A549 (cell line): ENCODE measurements at places on chromosomes 5 and 9. TPM values are rescaled to one million over a fixed set of nuclear protein-coding genes. Genes with fewer than 3 reads are reported as not detected.

DNA sequence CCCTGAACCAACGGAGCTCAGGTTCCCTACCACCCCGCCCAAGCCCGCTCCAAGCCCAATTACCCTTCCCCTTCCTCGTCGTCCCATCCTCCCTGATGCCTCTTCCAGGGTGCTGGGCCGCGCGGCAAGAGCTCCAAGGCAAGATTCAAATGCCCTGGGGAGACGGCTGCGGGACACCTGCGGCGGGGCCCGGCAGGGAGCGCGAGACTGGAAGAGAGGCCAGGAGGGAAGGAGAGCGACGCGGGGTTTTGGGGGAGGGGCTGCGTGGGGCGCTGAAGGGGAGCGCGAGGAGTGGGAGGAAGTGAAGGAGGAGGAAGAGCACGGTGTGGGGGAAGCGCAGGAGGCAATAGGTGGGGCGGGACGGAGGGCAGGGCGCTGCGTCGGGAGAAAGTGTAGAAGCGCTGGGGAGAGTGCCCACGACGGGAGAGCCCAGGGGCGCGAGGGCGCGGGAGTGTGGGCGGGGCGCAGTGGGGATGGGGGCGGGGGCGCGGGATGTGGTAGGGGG lies 975 bp upstream of the NXNL2 start:
- DNase-seq = peak; percentile 78

The PCDHGA6 gene
- polyA plus RNA-seq = 0.22 to 0.37 TPM (median 0.23 TPM) in 3 replicates

DNA sequence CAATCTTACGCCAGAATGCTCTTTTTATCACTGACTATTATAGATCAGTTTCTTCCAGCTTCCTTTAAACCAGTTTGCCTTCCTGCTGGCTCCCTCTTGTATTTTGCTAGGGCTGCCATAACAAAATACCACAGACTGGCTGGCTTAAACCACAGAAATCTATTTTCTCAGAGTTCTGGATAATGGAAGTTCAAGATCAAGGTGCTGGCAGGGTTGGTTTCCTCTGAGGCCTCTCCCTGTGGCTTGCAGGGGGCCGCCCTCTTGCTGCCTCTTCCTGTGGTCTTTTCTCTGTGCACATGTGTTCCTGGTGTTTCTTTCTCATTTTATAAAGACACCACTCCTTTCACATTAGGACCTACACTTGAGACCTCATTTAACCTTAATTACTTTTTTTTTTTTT lies 6.8 kb upstream of the FXN start:
- DNase-seq = no peak

DNA sequence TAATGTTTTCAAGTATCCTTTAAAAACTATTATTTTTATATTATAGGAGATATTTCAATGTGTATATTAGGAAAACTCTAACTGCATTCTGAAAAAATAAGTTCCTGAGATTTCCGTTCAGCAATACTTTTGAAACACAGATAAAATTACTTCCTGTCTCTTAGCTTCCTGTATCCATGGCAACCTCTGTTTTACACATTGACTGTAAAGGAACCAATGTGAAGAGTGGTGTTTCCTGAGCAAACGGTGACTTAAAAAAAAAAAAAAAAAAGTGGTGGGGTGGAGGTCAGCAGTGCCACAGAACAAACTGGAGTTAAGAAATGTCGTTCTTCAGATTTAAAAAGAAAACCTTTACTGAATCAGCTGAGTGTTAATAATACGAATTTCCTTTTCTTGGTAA lies at the start of gene LRRC70:
Gene LRRC70, plus strand, starts transcription at position 280 of the 400 bp plus-strand sequence. CDS start 620 bp downstream, outside the sequence.
- DNase-seq = no peak

The HSD17B4 gene
- 105 to 135 TPM (median 134 TPM) in 3 replicates for polyA plus RNA-seq

DNA sequence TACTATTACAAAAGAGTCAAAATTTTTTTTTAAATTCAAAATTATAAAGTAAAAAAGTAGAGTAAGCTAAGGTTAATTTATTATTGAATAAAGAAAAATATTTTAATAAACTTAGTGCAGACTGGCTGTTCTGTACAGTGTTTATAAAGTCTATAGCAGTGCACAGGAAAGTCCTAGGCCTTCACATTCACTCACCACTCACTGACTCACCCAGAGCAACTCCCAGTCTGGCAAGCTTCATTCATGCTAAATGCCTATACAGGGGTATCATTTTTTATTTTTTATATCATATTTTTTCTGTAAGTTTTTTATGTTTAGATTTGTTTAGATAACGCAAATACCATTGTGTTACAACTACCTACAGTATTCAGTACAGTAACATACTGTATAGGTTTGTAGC lies 700.7 kb upstream of the GRAMD2B start:
- DNase-seq = no peak

- no peak for DNase-seq
Observed at GRCh38 chr9:133470427-133470924, 8.4 kb downstream of the SLC2A6 start.

DNA sequence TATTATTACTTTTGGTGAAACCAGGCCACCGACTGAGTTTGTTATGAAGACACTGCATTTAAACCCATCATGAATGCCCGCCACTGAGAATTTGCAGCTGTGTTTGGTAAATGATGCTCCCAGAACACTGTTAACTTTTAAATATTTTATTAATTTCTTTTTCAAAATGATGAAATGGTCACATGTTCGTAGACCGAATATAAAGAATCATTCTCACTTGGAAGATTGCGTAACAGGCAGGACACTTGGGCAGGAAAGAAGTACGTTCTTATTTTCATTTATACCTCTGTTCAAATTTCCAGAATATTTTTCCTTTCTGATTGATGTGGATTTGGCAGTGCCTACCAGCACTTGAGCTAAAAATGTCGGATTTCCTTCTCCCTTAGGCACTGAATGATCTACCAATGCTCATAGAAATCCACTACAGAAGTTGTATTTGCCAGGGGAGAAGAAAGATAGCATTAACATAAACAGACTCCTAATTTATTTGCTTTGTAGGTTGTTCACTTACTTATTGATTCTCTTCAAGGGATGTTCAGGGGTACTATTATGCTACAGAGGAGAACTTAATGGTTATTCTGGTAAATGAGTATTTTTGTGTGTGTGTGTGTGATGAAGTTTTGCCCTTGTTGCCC lies 13.8 kb downstream of the CYFIP2 start:
- no peak for DNase-seq

- no peak for DNase-seq
Observed at GRCh38 chr9:23721466-23721865, 104.6 kb downstream of the ELAVL2 start.

The PSAT1 gene
- 196 to 239 TPM (median 200 TPM) in 3 replicates for polyA plus RNA-seq

The CDO1 gene
- not detected in 3 replicates for polyA plus RNA-seq

DNA sequence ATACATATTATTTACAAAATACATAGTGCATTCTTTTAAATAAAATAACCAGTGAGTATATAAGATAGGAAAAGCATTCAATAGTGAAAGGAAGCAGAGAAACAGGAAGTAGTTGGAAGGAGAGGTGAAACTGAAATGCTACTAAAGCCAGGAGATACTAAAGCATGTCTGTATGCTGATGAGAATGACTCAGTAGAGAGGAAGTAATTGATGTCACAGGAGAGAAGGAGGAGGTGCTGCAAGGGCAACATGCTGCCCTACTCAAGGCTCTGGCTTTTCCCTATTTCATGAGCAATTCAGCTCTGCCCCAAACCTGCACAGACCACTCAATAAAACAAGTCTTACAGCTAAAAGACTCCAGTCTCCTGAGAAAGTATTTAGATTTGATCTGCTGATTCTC lies 108.5 kb upstream of the TXNDC8 start:
- no peak for DNase-seq

The GABRA6 gene
- not detected in 3 replicates for polyA plus RNA-seq

The SPATA31C1 gene
- not detected in 3 replicates for polyA plus RNA-seq

DNA sequence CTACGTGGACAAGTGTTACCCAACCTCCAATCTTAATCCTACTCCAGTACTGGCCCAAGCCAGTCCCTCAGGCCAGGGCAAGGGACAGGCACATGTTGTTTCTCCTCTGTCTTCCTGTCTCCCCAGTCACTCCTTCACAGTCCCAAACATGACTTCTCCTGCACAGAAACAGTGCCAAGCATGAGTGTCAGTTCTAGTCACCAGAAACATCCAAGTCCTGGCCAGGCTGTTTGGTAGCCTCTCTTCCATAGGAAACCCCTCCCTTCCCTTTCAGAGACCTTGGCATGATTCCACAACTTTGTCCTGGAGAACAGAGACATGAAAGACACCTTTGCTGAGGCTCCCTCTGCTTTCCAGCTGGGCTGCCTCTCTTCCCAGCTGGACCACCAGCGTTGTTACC lies 56.2 kb upstream of the SLC2A8 start:
- DNase-seq = no peak

GRCh38 chr5:108747111-108747773 lies 455 bp upstream of the FER start:
- DNase-seq = no peak

DNA sequence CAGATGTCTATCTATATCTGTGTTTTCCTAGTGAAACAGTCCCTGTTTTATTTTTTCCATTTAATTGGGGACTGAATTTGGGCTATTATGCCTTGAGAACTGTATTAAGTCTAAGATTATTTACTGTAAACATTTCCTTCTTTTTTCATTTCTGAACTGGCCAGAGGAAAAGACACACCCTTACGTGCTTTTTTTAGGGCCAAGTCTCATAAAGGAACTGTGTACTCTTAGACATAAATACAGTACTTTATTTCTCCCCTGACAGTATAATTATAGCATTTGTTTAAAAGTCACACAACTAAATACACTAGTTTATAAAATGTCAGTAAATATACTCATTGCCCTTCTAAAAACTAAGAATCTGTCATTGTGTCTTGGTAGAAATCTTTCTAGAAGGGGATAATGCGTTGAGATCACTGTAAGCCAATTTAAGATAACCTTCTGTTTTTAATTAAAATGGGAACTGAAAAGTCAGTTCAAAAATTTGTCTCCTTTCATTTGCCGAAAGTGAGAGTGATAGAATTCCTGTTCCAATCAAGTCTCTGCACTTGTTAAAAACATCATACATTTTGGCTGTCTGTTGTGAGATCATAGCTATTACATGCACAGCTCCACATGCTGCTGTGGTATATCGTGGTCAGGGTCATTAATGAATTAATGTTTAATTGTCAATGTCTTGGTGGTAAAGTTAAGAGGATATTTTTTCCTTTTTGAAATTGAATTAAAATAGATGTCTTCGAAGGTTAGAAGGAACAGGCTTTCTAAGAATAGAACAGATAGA lies 132.1 kb downstream of the FOCAD start:
- DNase-seq = no peak

The CYSRT1 gene
- 0.81 to 1.0 TPM (median 0.87 TPM) in 3 replicates for polyA plus RNA-seq

DNA sequence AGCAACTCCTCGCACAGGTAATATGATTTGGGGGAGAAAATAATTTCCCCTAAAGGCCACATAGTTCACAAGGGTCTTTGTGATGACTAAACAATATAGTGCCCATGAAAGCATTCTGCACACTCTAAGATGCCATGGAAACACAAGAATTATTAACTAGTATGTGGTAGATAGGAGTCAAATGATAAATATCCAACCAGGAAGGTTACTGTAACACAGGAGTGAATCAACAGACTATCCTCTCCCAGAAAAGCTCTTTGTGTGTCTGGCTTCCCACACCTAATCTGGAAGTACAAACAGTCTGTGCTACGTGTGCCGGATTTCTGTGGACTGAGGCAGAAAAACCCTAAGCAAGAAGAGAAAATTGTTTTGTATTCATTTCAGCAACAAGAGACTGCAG lies 70.0 kb downstream of the OTP start:
- DNase-seq = no peak

- DNase-seq = no peak
Observed at GRCh38 chr5:125293726-125294125, 547.3 kb upstream of the ZNF608 start.

GRCh38 chr5:150120062-150120441 lies 33.7 kb upstream of the CSF1R start:
- no peak for DNase-seq

DNA sequence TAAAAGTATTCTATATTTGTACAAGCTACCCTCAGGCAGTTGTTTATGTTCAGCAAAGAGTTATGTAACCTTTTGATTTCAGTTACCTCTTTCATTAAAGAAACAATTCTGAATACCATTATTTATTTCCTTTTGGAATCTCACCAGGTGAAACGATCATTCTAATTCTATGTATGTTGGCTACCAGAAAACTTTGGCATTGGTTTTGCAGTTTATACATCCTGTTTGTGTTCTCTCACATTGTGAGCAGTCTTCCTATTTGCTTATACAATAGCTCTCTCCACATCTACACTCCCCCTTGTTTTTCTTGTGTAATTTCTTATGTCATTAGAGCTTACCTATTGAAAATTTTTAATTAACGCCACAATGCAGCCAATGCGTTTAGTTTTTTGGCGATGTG lies 276.0 kb upstream of the MPDZ start:
- no peak for DNase-seq

DNA sequence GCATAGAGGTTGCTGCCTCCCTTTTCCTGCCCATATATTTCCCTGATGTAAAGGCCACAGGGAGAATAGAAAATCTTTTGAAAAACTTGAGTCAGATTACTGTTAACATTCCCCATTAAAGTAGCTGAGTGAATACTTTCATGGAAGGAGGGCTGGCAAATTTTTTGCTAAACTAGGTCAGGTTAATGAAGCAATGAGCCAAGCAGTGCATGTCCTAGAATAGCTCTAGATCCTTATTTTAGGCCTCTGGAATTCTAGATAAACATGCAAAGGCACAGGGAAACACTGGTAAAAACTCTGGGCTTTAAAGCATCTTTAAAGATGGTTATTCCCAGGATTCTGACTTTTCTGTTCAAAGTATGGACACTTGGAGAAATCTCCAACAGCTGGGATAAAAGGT lies 27.9 kb downstream of the TTC1 start:
- DNase-seq = no peak

- DNase-seq = no peak
Observed at GRCh38 chr5:167574464-167574863, 717.0 kb upstream of the WWC1 start.

GRCh38 chr5:53201746-53202145 lies 92.2 kb upstream of the MOCS2 start:
- no peak for DNase-seq

The EXOSC3 gene
- 72.2 to 77.1 TPM (median 72.4 TPM) in 3 replicates for polyA plus RNA-seq

- DNase-seq = peak; percentile 14
Observed at GRCh38 chr5:119453040-119453373, 710 bp downstream of the HSD17B4 start.
